Uterus (tissue), 4 donors: ENCODE measurements at places on chromosomes 11 and 22. TPM values are rescaled to one million over a fixed set of nuclear protein-coding genes. Genes with fewer than 3 reads are reported as not detected.
A peak's percentile ranks its signal among the peaks of the same experiment; 100 is the strongest.

GRCh38 chr22:18120857-18121256 lies 10.2 kb downstream of the TUBA8 start:
- no peak for DNase-seq

GSTT2B gene
- total RNA-seq, result 7.6 TPM

DNA sequence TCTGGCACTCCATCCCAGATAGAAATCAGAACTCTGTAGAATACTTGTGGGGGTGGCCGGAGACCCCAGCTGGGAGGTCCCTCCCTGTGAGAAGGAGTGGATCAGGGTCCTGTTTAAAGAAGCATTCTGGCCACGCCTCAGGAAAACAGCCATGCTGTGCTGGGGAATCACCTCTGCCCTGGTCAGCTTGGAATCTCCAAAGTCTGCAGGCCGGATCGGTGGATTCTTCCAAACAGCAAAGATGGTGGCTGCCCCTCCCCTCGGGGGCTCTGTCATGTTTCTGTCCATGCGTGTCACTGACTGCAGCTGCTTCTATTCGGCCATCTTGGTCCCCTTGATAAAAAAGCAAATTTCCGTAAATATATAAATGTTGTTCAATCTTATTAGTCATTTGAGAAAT lies 365.9 kb downstream of the JRKL start:
- no peak for DNase-seq

DYNC2H1 gene
- total RNA-seq, result 96.1 TPM

DNA sequence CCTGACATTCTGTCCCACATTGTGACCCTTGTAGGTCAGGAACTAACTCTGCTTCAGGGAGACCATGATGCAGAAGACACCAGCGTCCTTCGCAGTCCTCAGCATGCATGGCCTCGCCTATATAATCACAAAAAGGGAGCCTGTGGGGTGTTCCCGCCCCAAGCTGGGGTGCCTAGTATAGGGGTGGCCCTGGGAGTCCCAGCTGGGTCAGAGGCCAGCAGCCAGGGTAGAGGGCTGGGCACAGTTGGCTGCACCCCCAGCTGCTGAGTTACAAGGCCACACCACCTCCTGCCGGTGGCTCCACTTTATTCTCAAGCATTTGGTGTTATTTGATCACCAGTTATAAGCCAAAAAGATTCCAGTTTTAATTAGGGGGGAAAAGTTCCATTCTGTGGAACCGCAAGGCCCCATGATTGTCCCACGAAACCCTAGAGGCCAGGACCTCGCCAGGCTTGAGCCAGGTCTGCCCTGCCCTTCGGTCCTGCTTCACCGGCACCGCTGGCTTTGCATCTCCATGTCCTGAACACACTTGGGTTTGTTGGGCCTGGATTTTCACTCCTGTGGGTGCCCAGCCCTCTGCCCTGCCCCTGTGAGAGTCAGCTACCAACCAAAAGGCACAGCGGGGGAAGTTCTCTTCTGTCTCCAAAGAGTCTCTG lies 15.0 kb upstream of the GNB1L start:
- DNase-seq, result no peak

DNA sequence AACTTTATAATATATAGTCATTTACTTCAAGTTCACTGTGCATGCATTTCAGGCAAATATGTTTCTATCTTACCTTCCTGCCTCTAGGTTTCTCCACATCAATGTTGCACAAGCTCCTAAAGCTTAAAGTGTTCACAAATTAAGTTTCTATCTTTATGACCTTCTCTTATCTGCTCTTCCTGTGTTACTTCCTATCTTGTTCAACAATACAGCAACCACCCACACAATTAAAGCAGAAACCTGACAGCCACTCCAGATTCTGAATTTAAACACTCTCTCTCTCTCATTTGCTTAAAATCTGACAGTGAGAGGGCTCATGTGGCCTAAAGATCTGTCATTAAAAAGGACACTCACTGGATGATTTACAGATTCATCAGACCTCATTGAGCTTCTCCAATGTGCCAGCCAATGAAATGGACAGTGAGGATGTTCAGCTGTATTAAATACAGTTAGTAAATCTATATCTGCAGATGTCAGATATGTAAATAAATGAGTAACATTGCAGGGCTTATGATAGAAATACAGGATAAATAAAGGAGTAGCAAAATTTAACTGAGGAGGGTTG lies 10.9 kb downstream of the PDGFD start:
- DNase-seq, result no peak

SMC1B gene
- total RNA-seq, result not detected

DNA sequence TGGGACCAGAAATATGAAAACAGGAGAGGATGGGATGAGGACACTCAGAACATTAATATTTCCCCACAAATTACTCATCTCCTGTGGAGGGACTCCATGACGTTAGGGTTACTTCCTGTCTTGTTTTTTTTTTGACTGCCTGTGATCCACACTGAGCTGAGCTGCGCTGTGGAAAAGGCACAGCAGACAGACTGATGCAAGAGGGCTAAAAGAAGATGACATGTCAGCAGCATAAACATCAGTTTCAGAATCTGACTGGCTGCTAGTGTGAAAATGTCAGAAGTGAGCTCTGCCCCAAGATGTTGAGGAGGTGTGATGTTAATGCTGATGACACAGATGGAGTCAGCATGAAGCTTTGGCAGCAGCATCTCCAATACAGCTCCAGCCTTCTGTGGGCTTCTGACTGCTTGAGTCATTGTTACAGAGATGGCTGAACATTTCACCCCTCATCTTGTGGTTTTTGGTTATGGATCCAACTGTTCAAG lies 286.8 kb downstream of the BLID start:
- no peak for DNase-seq

GRCh38 chr22:47902646-47903180 lies 1140.3 kb downstream of the TBC1D22A start:
- DNase-seq, result no peak

DNA sequence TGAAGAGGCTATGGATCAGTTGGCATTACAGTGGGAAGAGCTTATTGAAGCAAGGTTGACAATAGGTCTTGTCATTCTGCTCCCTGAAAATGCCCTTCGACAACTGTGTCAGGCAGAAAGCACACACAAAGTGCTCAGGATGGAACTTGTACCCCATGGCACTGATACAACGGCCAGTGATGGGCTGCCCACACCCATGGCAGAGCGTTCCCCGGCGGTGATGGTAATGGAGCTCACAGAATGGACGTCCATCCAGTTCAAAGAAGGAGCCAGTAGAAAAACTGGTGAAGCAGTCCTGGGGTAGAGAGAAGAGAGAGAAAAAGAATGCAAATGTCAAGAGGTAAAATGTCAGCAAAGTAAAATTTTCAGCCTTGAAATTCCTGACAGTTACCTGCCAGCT lies 19.5 kb upstream of the OR5B21 start:
- no peak for DNase-seq

DNA sequence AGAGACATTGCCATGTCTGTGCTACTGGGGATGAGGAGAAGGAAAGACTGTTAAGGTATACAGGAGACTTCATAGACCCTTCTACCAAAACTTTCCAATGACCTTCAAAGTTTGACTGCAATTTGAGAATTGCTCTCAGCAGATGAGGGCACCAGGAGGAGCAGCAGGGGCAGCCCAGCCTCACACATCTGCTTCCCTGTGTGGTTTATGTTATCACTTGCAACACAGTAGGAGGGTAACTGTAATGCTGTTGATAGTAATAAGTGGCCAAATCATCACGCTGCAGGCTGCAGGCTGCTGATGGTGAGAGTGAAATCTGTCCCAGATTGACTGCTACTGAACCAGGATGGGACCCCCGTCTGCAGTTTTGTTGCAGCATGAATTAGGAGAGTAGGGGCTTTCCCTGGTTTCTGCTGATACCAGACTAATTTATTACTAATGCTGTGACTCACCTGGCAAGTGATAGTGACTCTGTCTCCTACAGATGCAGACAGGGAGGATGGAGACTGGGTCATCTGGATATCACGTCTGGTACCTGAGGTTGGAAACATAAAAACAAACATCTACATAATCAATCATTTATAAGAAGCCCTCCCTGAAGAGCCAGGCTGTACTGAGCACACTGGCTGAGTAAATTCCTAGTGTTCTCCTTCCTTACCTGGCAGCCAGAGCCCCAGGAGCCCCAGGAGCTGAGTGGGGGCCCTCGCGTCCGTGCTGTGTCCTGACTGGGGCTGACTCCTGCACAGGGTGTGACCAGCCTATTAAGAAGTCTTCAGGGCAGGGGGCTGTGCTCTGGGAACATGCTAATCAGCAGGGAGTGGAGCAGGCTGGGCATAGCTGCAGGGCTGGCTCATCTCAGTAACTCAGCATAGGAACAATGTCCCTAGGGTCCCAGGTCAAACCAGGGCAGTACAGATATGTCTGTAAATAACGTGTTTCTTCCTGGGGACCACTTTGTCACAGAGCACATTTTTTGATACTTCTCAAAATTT lies 74.4 kb downstream of the GAB4 start:
- DNase-seq, result no peak

DNA sequence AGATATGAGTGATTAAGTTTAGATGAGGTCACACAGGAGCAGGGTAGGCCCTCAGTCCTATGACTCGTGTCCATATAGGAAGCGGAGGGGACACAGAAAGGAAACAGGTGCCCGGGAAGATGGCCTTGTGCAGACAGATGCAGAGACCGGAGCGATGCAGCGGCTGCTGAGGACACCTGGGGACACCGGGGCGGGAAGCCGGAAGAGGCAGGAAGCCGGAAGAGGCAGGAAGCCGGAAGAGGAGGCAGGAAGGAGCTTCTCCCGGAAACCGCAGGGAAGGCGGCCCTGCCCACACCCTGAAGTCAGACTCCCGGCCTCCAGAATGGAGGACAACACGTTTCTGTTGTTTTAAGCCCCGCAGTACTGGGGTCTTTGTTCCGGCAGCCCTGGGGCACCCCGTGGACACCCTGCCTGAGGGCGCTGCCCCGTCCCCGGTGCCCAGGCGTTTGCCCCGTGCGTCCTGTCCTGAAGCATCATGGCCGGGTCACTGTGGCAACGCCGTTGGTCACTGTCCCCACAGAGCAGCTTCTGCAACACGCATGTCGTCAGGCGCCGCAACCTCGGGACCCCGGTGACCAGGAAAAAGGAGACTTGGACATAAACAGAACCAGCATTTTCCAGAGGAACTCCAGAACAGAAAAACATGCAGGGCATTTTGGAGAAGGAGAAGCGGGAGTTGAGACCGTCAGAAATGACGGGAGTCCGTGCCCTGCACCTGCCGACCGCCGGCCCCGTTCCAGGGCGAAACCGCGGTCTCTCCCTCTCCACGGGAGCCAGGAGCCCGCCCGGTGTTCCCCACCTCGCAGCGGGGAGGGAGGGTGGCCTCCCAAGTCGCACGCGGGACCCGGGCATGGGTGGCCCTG lies 103.4 kb downstream of the BRD1 start:
- no peak for DNase-seq

DNA sequence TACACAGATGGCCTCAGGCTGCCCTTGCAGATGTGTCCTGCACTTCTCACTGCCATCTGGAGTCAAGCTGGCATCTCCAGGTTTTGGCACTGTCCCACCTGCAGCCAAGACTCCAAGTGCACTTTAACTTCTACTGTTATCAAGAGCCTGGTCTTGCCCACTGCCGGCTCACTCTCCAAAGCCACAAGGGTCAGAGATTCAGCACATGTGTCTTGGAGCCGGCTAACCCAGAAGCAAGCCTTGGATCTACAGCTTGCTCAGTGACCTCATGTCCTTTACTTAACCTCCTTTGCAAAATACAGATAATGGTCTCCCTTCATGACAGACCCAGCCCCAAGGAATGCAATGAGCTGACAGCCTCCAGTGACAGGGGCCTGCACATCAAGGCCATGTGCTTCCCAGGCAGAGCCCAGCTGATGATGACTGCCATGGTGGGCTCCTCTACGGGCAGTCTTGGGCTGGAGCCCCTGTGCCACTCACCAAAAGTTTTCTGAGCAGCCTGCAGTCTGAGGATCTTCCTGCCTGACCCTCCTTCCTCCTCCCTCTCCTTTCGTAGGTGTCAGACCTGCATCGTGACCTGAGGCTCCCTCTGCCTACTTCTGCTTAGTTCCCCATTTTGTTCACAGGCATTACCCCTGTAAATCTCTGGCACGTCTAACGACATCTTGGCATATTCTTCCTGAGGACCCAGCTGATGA lies 9.0 kb downstream of the TP53AIP1 start:
- DNase-seq, result no peak

GRCh38 chr11:34394771-34395300 lies 37.0 kb upstream of the ABTB2 start:
- no peak for DNase-seq

- DNase-seq, result no peak
These were observed 102.5 kb upstream of the TP53AIP1 start for GRCh38 chr11:129045150-129045549.

GRCh38 chr11:112057170-112057569 lies 16.6 kb downstream of the PIH1D2 start:
- DNase-seq, result no peak

IFTAP gene
- 21.1 TPM for total RNA-seq

- DNase-seq, result no peak
These were observed 26.3 kb downstream of the TRMU start for GRCh38 chr22:46361826-46362202.

LAMTOR1 gene
- 83.0 TPM for total RNA-seq

- no peak for DNase-seq
These were observed 24.1 kb upstream of the CELSR1 start for GRCh38 chr22:46561435-46561905.

DNA sequence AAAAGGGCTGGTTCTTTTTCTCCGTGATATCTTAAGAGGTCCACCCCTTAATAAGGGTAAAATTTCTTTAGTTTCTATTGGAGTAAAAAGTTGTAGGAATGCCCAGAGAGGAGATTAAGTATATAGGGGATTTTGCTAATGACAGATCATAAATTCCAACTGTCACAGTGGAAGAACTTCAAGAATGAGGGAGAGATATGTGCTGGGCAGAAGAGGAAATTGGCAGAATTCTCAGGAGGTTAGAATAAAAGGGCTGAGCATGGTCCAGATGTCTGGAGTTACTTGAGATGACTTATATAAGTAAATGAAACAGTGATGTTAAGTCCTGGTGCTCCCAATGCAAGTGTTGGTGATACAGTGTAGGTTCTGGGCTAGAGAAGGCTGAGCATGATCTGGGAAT lies 417.6 kb upstream of the ARHGAP42 start:
- DNase-seq, result no peak

- DNase-seq, result peak; percentile 70
These were observed at the start of gene SLC25A18 for GRCh38 chr22:17562906-17563870. TSS of gene SLC25A18 (plus strand) at chr22:17563498. CDS start at chr22:17579945, 16,447 bp downstream.

GRCh38 chr11:78038697-78039313 lies 15.7 kb upstream of the KCTD14 start:
- no peak for DNase-seq

GRCh38 chr11:12263141-12263693 lies 114.2 kb upstream of the PARVA start:
- DNase-seq, result no peak

GRCh38 chr11:27551127-27551526 lies 44.6 kb upstream of the LIN7C start:
- no peak for DNase-seq

DNA sequence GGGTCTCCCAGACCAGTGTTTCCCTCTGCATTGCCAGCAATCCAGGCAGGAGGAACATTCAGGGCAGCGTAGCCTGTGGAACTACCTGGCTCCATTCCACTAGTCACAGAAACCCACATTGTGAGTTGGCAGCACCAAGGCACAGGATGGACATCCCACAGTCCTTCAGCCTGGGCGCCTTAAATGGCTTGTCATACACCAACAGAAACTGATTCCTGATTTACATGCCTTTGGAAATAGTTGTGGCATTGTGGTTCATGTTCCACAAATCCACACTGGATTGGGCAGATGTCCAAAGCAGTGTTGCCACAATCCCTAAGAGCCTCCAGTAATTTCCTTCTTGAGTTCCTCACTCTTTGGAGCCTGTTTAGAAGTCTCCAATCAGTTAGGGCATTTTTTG lies 225.6 kb downstream of the BLID start:
- no peak for DNase-seq

GRCh38 chr11:65034423-65034822 lies 6.6 kb upstream of the SAC3D1 start:
- no peak for DNase-seq

GRCh38 chr11:8503910-8504364 lies 90.1 kb downstream of the STK33 start:
- DNase-seq, result no peak
